Mesenchymal stem cell (in vitro differentiated cells and primary cell): ENCODE measurements at places on chromosomes 6 and 20.

- no peaks in the 10 kb centered on the region for H3K36me3 ChIP-seq
- H3K27me3 ChIP-seq, result no peaks in the 10 kb centered on the region
- peaks cover 1% of the 10 kb centered on the region for H3K4me1 ChIP-seq
- H3K27ac ChIP-seq, result no peak overlapping the region
- DNase-seq, result no peak
Measured at GRCh38 chr6:52636830-52637229, 34.1 kb upstream of the TMEM14A start.

GRCh38 chr6:170298688-170299087, 7.8 kb upstream of the DLL1 start:
- no peaks in the 10 kb centered on the region for H3K36me3 ChIP-seq
- no peak overlapping the region for H3K27ac ChIP-seq
- peaks cover 34% of the 10 kb centered on the region for H3K27me3 ChIP-seq
- no peak for DNase-seq
- H3K4me1 ChIP-seq, result peaks cover 25% of the 10 kb centered on the region

DNA sequence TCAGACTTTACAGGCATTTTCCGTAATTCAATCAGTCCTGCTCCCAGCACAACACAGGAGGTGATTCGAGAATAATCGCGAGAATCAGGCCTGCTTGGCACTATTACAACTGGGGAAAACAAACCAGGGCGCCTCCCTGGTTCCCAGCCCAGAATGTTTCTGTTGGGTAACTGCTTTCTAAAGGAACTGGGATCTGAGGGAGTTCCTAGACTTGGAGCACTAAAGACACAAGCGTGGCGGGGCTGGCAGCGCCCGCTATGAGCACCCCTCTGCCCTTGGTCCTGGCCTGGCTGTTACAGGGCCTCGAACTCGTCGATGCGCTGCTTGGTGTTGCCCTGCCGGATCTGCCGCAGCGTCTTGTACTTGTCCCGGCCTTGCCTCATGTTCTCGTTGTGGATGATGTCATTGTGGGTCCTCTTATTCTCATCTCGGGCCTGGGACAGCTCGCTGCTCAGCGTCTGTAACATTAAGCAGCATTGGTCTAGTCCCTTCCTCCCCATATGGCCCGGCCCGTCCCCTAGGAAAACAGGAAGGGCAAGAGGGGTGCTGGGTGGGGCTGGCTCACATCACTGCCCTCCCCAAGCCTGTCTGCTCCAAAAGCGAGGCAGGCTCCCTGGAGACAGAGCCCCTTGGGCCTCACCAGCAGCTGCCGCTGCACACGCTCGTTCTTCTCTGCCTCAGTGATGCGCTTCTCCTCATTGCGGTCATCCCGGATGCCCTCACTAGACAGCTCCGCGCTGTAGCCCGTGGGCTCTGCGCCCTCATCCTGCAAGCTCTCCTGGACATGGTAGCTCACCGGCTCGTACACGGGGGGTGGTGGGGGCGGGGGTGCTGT, 52.3 kb downstream of the EZR start:
- no peak overlapping the region for H3K27ac ChIP-seq
- DNase-seq, result no peak
- H3K36me3 ChIP-seq, result peaks cover 86% of the 10 kb centered on the region
- H3K4me1 ChIP-seq, result peaks cover 3% of the 10 kb centered on the region

GRCh38 chr6:23174781-23175361, 605.5 kb downstream of the HDGFL1 start:
- H3K27ac ChIP-seq, result peak overlapping the region; percentile 49
- H3K27me3 ChIP-seq, result no peaks in the 10 kb centered on the region
- peak; percentile 97 for DNase-seq
- no peak overlapping the region for H3K4me3 ChIP-seq
- no peaks in the 10 kb centered on the region for H3K4me1 ChIP-seq

DNA sequence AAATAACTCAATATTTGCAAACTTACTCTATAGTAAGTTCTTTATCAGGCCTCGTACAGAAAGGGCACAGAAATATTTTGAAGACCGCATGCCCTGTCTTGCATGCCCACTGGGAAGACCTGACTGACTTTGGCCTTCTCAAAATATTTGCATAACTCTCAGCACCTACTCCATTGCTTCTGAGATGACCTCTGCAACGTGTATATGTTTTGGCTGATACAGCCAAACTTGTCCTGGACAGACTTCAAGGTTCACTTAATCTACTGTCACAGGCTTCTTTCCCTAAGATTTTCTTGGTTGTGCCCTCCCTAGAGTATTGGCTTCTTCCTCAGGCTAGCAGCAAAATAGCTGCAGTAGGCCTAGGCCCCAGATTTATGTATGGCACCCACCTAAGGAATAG, 21.5 kb upstream of the SERINC3 start:
- no peak overlapping the region for H3K27ac ChIP-seq
- H3K27me3 ChIP-seq, result no peaks in the 10 kb centered on the region

DNA sequence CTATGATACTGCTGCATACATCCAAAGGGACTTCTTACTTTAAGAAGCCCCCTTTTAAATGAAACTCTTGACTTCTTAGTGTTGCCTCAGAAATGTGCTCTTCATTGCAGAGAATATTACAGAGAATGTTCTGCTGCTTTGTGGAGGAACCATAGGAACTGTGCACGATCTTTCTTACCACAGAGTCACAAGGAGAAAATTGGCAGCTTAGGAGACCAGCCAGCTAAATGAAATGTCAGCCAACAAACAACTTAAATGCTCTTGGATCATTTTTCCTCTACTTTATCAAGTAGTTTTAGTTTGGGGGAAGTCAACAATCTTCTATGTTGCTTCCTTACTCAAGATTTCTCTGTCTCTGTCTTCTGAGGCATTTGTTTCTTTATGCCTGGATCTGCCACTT, 125.9 kb upstream of the MLIP start:
- no peaks in the 10 kb centered on the region for H3K27me3 ChIP-seq
- no peaks in the 10 kb centered on the region for H3K36me3 ChIP-seq
- no peak for DNase-seq
- peaks cover 10% of the 10 kb centered on the region for H3K4me1 ChIP-seq
- no peak overlapping the region for H3K27ac ChIP-seq
- no peak overlapping the region for H3K4me3 ChIP-seq

DNA sequence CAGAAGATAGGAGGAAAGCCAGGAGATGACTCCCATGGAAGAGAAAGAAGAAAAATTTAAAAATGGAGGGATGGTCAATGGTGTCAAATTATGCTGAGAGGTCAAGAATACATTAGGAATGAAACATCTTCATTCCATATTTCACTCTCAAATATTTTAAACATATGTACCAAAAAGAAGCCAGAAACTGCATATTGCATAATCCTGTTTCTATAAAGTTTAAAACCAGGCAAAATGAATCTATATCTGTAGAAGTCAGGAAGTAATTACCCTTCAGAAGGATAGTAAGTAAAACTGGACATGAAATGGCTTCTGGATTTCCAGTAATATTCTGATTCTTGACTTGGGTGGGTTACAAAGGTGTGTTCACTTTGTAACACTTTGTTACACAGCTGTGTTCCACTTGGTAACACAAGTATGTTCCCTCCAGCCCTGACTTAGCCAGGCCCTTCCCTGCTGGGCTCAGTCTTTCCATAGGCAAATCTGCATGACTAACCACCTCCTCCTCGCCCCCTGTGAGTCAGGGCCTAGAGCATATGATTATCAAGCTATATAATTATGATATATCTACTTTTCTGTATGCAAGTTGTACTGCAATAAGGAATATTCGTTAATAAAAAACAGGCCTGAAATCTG, 20.2 kb upstream of the C6orf141 start:
- no peak for DNase-seq
- no peak overlapping the region for H3K27ac ChIP-seq
- no peak overlapping the region for H3K4me3 ChIP-seq
- no peaks in the 10 kb centered on the region for H3K27me3 ChIP-seq
- no peaks in the 10 kb centered on the region for H3K4me1 ChIP-seq
- no peaks in the 10 kb centered on the region for H3K36me3 ChIP-seq

GRCh38 chr20:2680046-2680445, 12.5 kb upstream of the EBF4 start:
- H3K4me3 ChIP-seq, result no peak overlapping the region
- H3K27me3 ChIP-seq, result peaks cover 47% of the 10 kb centered on the region
- no peak for DNase-seq

DNA sequence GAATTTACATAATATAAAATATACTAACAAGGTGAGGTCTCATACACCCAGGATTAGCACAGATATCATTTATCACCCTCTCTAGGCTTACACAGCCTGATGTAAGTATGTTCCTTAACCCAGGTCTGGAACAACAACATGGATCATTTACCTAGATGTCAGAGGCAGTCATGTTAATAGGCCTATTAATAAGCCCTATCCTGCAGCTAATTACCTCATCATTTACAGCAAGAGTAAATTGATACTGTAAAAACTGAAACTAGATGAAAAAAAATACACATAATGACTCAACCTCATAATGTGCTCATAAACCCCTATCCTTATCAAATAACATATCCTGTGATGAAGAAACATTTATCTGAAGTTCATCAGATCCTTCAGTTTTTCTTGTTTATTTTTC, 334.3 kb upstream of the MANEA start:
- no peak overlapping the region for H3K27ac ChIP-seq
- no peak overlapping the region for H3K4me3 ChIP-seq
- DNase-seq, result no peak

GRCh38 chr6:158920311-158920905, 79.6 kb downstream of the RSPH3 start:
- H3K27me3 ChIP-seq, result peaks cover 5% of the 10 kb centered on the region
- peaks cover 6% of the 10 kb centered on the region for H3K4me1 ChIP-seq
- no peak overlapping the region for H3K4me3 ChIP-seq
- no peaks in the 10 kb centered on the region for H3K36me3 ChIP-seq
- H3K27ac ChIP-seq, result no peak overlapping the region
- DNase-seq, result no peak

GRCh38 chr6:108027056-108027455, 47.5 kb downstream of the OSTM1 start:
- H3K27ac ChIP-seq, result no peak overlapping the region
- H3K36me3 ChIP-seq, result peaks cover 3% of the 10 kb centered on the region
- no peak for DNase-seq
- no peaks in the 10 kb centered on the region for H3K27me3 ChIP-seq
- H3K4me3 ChIP-seq, result no peak overlapping the region

GRCh38 chr6:26003102-26003694, 40.6 kb downstream of the TRIM38 start:
- H3K4me1 ChIP-seq, result no peaks in the 10 kb centered on the region
- peaks cover 10% of the 10 kb centered on the region for H3K36me3 ChIP-seq
- H3K27me3 ChIP-seq, result no peaks in the 10 kb centered on the region
- H3K4me3 ChIP-seq, result no peak overlapping the region

DNA sequence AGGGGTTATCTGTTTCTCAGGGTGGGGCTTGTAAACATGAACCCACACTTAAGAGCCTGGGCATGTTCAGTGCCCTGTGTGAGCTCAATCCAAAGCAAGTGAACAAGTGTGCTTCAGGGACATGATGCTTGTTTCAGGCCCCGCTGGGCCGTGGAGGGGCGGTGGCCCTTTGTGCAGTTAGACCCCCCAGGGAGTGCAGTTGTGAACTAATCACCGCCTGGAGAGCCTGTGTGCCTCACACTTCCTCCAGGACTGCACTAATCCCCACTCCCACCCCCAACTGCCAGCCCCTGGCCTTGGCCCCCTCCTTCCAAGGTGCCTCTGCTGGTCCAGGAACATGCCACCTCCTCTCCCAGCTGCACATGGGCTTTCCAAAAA, 58.1 kb downstream of the RREB1 start:
- H3K36me3 ChIP-seq, result peaks cover 6% of the 10 kb centered on the region
- H3K27me3 ChIP-seq, result no peaks in the 10 kb centered on the region
- peak; percentile 53 for DNase-seq
- no peak overlapping the region for H3K27ac ChIP-seq
- no peak overlapping the region for H3K4me3 ChIP-seq

GRCh38 chr6:122609881-122610689, at the start of gene PKIB:
PKIB (plus strand) TSS chr6:122610405; CDS start chr6:122717795, 107,390 bp downstream.
- no peaks in the 10 kb centered on the region for H3K36me3 ChIP-seq
- H3K27me3 ChIP-seq, result peaks cover 14% of the 10 kb centered on the region
- H3K4me3 ChIP-seq, result peak within 1 kb of the TSS; percentile 83
- peaks cover 3% of the 10 kb centered on the region for H3K4me1 ChIP-seq
- H3K27ac ChIP-seq, result peak within 1 kb of the TSS; percentile 35
